ENCODE measurements at places on chromosomes 6 and 20.

GRCh38 chr6:17485181-17485580, 91.8 kb downstream of the CAP2 start:
- no peak for DNase-seq

GRCh38 chr6:105886066-105886813, 199.9 kb upstream of the PRDM1 start:
- no peak for DNase-seq

GRCh38 chr6:166771701-166772100, 144.7 kb upstream of the RPS6KA2 start:
- no peak for DNase-seq

DNA sequence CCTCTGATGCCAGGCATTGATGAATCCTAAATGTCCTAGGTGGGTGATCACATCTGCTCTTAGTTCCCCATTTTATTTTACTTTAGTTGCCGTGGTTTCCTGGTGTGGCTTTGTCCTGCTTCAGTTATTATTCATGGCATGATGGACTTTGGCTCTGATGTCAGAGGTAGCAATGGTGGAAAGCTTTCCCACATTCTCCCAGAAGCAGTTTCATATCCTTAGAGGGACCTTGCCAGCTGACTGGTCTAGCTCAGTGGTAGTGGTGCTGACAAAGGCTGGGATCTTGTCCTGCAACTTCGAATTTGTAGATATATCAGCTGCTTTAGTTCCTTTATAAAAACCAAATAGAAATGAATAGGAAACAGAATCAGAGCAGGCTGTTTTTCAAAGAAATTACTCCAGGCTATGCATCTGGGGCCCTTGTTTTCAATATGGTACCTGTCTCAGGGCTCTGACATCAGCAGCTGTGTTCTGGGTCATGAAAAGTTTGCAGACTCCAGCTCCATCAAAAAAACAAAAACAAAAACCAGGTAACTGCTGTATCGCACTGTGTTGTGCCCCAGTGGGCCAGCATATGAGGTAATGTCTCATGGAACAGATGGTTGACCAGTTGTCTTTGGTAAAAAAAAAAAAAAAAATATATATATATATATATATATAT, 133.7 kb downstream of the PLCB4 start:
- DNase-seq, result no peak

- DNase-seq, result no peak
Measured at GRCh38 chr6:14375930-14376329, 258.4 kb downstream of the CD83 start.

DNA sequence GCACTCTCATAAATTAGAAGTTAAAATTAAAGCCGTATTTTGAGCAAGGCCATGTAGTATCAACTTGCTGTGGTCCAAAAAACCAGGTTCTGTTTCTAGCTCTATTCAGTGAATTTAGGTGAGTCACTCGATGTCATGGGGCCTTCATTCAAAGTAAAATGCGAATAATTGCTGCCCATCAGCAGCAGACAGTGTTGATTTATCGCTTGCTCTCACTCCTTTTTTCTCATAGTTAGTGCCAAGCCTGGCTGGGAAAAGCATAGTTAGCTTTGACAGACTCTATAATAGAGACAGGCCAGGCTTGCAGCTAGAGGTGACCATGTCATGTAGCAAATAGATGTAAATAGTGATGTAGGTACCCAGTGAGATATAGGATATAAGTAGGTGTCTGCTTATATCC, 136.0 kb downstream of the EDN1 start:
- no peak for DNase-seq

DNA sequence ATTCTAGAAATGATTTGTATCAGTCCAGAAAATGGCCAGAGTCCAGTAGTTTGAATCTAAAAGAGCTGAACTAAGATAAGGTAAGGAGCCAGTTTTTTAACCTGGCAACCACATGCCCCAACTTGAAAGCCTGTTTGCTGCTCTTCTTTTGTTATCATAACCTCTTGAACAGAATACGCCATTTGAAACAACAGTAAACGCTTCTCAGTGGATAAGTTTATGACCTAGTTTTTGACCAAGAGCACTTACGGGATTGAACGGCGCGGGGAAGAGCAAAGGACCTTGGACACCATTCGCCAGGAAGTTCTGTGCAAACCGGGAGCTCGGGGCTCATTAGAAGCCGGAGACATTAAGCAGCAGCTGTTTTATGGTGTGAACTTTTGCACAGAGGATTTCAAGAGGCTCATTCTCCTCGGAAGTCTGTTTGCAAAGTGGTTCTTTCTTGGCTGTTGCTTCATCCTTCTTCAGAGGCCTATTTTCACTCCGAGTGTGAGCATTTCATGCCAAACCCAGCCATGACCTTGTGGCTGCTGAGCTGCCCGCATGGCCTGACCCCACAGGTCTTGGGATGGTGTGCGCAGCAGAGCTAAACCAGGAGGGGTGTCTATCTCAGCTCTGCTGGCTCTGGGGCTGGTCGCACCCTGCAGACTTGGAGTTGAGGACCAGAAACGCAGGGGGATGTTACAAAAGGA, 215.1 kb downstream of the SOX4 start:
- DNase-seq, result no peak

DNA sequence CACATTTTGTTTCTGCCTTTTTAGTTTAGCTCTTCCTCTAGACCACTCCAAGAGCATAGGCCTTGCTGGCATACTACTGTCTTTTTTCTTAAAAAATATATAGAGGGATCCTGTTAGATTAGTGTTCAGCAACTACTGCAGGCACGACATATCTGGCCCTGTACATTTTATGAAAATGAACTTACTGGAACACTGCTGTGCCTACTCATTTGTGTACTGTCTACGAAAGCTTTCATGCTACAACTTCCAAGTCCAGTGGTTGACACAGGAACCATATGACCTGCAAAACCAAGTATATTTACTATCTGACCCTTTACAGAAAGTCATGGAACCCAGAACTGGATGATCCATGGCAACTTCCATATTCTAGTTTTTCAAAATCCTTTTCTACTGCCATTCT, 66.6 kb upstream of the SPTLC3 start:
- no peak for DNase-seq

- DNase-seq, result no peak
Measured at GRCh38 chr6:51289041-51289440, 470.4 kb downstream of the TFAP2B start.

DNA sequence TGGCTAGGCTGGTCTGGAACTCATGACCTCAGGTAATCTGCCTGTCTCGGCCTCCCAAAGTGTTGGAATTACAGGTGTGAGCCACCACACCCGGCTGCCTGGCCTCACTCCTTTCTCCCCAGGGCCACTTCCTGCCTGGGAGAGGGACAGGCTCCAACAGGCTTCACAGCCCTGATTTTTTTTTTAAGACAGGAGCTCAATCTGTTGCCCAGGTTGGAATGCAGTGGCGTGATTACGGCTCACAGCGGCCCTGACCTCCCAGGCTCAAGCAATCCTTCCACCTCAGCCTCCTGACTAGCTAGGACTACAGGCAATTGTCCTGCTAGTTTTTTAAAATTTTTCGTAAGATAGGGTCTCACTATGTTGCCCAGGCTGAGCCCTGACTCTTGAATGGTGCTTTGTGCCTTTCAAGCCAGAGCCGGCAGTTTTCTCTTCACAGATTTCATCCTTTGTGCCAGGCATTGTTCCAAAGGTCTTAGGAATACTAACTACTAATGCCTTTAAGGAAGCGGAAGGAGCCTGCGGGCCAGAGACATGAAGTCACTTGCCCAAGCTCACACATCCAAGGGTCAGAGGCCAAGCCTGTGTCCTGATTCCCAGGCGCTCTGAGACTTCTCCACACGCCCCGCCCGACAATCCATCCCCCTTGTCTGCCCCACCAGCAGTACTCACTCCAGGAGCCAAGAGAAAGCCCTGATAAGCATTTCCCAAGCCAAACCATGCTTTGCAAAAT, 19.2 kb downstream of the CAPN11 start:
- no peak for DNase-seq

- DNase-seq, result no peak
Measured at GRCh38 chr20:22438926-22439325, 145.4 kb downstream of the FOXA2 start.

DNA sequence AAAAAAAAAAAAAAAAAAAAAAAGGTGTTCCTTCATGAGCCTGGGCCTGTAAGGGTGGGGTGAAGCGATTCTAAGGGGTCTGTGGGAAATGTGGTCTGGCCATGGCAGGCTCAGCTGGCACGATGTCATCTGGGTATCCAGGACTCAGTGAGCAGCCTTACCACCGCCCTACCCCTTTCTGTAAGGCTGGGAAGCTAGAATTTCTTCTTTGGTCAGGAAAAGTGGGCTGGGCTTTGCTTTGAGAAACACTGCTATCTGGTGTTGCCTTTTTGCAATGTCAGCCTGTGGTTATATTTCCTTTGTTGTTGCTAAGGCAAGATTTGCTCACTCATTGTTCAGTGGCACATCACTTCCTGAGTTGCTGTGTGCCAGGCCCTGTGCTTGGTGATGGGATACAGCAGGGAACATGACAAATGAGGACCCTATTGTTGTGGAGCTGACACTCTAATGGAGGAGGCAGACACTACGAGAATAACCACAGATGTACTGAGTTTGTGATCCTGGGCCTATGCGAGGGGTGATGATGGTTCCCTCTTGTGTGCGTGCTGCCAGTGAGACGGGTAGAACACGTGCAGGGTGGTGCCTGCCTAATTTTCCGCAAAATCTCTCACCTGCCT, 45.9 kb upstream of the ZNFX1 start:
- no peak for DNase-seq

DNA sequence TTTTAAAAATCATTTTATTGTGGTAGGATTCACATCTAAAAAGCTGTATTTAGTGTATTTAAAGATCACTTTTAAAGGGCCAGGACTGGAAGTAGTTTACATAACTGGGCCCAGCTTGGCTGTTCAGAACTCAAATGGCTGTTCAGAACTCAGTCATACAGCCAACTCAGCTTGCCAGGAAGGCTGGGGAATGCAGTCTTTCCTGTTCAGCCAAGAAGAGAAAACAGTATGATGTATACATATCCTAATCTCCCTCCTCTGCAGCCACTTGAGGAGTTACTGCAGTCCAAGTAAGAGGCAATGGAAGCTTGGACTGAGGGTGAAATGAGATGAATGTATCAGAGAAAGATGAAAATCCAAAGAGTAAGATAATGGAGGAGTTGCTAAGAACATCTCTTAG, 24.6 kb downstream of the DSTN start:
- DNase-seq, result no peak

DNA sequence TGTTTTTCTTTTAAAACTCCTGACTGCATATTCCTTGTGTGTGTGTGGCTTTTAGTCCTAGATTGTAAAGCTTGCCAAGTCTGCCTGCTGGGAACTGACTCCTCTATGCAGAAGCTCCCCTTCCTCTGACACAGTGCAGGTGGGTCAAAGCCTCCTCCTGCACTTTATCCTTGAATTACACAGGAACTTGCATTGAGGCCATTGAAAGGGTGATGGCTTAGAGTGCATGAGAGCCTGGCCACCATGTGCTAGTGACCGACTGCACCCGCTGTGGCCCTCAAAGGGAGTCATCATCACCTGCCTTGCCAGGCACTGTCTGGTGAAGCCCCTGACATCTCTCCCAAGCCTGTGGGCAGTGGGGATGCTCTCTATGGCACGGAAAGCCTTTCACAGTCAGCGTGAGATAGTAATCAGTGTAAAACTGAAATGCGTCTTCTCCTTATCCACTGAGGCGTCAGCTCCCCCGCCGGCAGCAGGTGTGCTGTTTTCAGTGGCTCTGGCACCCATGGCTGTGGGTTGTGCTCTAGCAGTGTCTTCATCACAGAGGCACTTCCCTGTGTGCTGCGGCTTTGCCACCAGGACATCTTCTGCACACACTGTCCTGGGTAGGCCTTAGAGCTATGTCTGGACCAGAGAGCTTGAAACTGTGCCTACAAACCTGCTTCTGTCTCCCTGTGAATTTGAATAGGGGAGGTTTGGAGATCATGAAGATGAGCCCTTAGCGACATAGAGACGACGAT, 87.9 kb downstream of the THBS2 start:
- DNase-seq, result no peak

GRCh38 chr20:57405236-57406016, 14.2 kb downstream of the RBM38 start:
- no peak for DNase-seq

DNA sequence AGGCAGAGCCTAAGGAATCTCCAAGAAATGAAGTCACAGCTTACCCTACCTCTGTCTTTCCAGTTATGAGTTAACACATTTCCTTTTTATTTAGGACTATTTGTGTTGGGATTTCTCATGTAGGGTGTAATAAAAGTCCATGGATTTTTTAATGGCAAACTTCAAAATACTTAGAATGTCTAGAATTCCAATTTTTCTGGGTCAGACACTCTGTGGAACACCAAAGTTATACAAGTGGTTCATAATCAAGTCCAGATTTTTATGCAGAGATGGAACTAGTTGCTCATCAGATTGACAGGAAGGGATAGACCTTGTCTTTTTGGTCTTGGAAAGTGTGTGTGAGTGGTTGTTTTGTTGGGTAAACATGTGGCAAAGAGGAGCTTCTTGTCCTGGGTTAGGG, 303.5 kb upstream of the RNF24 start:
- DNase-seq, result no peak

DNA sequence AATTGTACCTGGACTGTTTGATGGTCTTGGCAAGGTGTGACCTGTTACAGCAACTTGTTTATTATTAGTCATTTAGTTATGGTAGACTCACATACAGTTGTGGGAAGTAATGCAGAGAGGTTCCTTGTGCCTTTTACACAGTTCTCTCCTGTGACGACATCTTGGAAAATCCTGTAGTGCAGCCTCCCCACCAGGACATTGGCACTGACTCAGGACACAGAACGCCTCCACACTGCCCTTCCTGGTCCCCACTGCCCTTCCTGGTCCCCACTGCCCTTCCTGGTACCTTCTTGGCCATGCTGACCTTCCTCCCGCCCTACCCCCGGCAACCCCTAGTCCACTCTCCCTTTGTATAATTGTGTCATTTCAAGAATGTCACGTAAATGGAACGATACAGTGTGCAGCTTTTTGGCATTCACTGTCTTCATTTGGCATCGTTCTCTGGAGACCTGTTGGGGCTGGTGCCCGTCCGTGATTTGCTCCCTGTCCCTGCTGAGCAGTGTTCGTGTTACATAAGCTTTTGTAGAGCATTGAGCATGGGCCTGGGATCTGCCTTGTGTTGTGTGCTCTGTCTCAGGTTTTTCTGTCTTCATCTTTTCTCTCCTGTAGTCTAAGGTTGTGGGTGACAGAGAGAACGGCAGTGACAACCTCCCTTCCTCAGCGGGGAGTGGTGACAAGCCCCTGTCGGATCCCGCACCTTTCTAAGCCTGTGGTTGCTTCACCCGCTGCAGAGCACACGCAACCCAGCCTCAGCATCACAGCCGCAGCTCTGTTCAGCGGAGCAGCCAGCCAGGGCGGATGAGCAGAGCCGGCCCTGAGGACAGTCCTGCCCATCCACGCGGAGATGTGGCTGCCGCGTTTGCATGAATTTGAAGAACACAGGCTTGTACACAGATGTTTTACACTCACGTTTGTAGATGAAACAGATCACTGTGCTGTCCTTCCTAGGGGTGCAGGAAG, 5.4 kb upstream of the DNAJC5 start:
- DNase-seq, result no peak

GRCh38 chr20:1467355-1468116, 887 bp upstream of the NSFL1C start:
- no peak for DNase-seq

- DNase-seq, result no peak
Measured at GRCh38 chr6:106666282-106667021, 37.1 kb downstream of the QRSL1 start.
